Activated naive CD4-positive, alpha-beta T cell (primary cell): ENCODE measurements at places on chromosomes 1 and 21.

- DNase-seq, result peak; percentile 40
Measured at GRCh38 chr1:212608959-212609700, 569 bp downstream of the ATF3 start.

DNA sequence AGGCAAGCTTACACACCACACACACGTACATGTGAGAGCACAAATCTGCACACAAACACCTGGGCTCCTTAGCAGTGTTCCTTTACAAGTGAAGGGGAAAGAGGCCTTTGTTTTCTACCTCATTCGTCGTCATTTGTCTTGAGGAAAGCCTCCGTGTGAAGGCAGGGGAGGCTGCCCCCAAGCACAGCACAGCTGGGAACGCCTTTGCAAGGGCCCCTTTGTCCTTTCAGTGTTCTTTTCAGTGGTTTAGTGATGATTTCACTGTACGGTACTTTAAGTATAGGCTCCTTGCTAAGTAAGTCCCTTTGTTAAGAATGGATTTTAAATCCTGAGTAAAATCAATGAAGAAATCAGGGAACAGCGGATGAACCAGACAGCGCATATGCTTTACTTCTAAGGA, 94.1 kb downstream of the PGBD5 start:
- DNase-seq, result no peak

DNA sequence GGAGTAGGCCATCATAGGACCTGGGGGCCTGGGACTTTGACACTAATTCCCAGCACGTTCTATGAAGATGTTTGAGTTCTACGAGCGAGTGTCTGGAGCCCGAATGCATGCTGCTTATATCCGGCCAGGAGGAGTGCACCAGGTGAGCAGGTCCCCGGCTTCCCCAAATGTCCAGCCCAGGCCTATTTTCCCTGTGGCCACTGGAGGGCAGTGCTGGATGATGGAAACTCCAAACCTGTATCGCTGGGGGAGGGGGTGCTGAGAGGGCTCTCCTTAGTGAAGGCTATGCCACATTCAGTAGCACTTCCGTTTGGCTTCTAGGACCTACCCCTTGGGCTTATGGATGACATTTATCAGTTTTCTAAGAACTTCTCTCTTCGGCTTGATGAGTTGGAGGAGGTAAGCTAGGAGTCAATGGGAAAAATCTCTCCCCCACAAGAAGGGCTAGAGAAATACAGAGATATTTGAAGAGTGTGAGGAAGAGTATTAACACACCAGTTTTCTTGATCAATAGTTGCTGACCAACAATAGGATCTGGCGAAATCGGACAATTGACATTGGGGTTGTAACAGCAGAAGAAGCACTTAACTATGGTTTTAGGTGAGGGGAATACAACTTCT, 5.2 kb upstream of the FCER1G start:
- peak; percentile 60 for DNase-seq

DNA sequence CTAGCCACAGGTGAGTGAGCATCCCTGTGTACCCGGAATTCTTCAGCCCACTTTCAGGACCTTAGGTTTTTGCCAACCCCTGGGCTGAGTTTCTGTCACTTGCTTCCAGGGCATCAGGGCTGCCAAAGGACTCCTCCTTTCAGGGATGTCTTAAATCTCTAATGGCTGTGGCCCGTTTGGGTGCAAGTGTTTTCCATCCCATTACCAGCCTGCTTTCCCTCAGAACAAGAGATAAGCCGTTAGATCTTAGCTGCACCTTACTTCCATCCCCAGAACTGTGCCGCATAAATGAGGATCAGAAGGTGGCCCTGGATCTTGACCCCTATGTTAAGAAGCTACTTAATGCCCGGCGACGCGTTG, 652 bp downstream of the SNAPIN start:
- DNase-seq, result no peak

- no peak for DNase-seq
Measured at GRCh38 chr1:175841738-175842187, 98.4 kb upstream of the TNR start.

- DNase-seq, result no peak
Measured at GRCh38 chr1:19057182-19057779, 100.8 kb upstream of the IFFO2 start.

DNA sequence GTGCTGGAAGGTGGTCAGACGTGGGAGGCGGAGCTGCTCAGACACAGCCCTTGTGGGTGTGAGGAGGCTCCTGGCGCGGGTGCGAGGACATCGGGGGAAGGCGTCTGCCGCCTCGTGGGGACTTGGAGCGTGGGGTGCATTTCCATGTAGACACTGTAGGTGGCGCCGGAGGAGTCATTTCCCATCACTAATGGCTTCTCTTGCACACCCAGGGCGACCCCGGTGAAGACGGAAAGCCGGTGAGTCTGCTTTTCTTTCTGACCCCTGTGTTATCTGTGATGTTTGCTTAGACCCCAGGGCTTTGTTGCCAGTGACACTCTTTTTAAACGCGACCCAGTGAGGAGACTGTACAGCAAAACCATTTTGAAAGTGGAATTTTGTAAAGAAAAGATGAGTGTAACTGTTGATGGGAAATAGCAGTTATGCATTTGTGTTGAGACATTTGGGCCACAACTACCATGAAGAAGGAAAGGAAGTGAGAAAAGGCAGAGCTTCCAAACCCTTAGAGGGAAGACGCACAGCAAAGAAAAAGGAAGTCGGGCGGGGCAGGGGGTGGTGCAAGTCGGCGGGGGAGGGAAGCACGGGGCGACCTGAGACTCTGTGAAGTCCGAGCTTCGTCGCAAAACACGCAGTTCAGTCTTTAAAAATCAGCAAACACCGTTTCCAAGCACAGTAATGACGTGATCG, 64.0 kb downstream of the SLC19A1 start:
- peak; percentile 73 for DNase-seq

DNA sequence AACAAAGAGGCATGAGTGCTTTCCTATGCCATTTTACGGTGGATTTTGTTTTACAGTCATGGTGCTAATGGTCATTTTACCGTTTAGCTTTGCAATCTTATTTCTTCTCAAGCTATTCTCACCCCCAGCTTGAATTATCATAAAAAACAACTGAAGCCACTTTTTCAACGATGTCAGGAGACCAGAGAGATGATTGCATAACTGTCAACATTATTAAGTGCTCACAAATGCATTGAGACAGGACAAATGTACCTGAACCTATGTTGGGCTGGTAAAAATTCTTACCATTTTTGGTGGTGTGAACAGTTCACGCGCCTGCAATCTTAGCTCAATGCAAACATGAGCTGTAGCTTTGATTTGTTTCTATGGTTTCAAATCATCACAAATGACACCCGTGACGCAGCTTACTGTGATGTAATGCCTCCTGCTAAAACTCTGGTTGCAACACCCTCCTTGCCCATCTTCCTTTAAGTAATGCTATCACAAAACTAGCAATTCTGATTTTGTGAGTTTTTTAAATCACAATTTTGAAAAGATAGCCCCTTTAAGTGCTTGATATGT, 104.4 kb downstream of the UCHL5 start:
- no peak for DNase-seq

GRCh38 chr1:200588698-200589097, 31.9 kb downstream of the KIF14 start:
- DNase-seq, result no peak

DNA sequence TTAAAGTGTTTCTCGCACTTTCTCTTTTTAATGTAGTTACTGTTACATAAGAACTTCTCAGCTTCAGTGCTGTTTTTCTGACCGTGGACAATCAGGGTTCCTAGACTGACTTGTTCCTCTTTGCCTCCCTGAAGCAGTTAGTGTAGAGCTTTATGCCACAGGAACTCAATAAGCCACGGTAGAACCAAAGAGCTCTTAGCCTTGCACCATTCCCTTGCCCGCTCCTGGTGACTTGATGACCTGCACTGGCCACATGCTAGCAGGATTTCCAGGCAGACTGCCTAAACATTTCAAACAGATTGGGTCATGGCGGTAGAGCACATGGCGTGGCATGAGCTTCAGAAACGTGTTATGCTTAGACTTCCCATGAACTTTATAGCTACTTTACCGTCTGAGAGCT, 18.8 kb upstream of the FASLG start:
- DNase-seq, result no peak

- DNase-seq, result no peak
Measured at GRCh38 chr21:31675960-31676359, 16.5 kb downstream of the SOD1 start.

- DNase-seq, result no peak
Measured at GRCh38 chr1:221773383-221773782, 31.5 kb upstream of the DUSP10 start.

- no peak for DNase-seq
Measured at GRCh38 chr21:15275615-15276235, 210.9 kb upstream of the NRIP1 start.

GRCh38 chr1:145847827-145848226, 2.4 kb downstream of the NUDT17 start:
- DNase-seq, result no peak

GRCh38 chr1:207762622-207763021, 10.8 kb downstream of the CD46 start:
- DNase-seq, result no peak

- no peak for DNase-seq
Measured at GRCh38 chr1:86018283-86018923, 138.2 kb downstream of the COL24A1 start.

DNA sequence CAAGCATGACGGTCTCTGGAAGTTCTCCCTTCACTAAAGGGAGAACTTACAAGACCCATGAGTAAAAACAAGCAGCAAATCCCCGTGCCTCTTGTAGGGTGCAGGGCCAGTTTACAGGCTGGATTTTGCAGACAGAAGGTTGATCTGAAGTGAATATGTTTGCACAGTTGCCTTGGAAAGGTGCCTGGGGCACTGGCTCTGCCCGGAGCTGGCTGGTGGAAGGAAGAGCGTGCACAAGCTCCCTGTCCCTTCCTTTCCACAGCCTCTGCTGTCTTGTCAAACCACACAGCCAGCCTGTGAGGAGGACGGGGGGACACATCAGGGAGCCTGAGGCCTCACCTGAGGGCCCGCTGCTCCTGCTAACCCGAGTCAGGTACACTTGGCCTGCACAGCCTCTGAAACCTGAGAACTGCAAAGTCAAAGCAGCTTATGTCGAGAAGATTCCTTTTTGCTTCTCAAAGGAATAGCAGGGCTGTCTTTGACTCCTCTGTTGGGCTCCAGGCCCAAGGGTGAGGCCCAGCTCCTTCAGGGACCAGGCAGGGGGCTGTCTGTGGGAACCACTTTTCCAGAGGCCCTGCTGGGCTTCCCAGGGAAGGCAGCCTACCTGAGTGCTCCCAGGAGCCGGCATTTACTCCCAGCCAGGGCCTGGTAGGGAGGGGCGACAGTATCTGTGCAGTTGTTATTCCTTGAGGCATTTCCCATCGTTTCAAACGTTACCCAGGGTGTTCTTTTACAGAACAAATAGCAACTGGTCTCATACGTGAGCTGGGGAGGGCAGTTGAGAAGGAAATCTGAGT, 251.5 kb downstream of the SIPA1L2 start:
- DNase-seq, result no peak

DNA sequence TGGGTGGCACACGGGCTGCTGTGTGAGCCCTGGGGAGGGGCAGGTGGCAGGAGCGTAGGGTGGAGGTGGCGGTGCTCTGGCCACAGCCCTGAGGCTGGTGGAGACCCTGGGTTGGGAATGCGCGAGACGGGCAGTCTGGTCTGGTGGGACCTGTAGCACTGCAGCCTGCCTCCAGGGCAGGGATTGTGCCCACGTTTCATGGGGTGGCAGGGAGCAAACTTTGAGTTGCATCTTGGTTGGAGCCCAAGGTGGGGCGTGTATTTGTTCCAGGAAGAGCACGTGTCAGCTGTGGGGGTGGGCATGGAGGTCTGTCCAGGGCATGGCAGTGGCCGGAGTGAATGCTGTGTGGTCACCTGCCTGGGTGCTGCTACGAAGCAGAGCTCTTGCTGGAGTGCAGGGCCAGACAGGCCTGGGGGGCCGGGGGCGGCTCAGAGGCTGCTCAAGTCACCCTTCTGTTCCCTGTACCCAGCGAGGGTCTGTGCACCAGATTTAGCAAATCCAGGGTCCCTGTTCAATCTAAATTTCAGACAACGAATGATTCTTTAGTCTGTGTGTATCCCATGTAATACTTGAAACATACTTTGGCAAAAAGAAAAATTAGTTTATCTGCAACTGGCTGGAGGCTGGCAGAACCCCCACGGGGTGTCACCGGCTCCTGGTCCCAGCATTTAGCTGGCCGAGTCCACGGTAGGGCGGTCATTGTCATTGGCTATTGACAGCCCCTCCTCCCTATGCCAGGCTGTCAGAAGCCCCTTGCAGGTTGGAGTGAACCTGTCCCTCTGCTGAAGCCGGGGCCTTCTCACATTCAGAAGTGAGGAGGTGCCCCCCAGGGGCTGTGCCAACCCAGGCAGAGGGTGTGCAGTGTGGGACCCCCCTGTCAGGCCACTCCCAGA, 27.3 kb downstream of the KRTAP10-1 start:
- no peak for DNase-seq

GRCh38 chr1:160193091-160193819, 2.9 kb downstream of the CASQ1 start:
- peak; percentile 70 for DNase-seq

DNA sequence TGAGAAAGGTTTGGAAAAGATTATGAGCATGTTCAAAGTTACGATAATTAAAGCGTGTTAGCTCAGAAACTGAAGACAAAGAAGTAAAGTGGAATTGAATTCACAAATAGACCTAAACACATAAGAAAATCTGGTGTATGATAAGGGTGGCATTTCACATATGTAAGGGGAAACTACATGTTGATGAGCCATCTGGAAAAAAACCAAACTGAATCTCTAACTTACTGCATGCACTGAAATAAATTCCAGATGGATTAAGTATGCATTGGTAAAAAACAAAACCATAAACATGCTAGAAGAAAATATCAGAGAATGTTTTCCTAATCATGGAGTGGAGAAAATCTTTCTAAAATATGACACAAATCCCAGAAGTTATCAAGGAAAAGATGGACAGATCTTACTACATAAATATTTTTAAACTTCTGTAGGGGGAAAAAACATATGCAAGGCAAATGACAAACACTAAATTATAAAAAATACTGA, 34.0 kb upstream of the CTPS1 start:
- DNase-seq, result no peak

- DNase-seq, result no peak
Measured at GRCh38 chr1:15736892-15737261, 819 bp downstream of the SLC25A34 start.

DNA sequence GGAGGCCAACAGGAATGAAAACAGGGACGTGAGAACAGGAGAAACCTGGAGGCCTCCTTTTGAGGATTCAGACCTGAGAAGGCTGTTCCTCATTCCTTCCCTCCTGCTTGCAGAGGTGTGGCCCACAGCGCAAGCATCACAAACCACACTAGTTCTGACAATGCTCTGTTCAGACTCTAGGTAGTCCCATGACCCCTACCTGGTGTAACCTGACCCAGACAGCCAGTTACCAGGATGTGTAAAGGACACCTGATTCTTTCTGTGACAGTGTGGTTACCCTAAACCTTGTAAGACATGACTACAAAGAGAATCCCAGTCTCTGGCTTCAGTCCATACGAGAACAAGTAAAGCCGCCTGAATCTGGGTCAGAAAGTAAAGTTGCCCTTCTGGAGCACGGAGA, 3.2 kb downstream of the MECR start:
- DNase-seq, result no peak

DNA sequence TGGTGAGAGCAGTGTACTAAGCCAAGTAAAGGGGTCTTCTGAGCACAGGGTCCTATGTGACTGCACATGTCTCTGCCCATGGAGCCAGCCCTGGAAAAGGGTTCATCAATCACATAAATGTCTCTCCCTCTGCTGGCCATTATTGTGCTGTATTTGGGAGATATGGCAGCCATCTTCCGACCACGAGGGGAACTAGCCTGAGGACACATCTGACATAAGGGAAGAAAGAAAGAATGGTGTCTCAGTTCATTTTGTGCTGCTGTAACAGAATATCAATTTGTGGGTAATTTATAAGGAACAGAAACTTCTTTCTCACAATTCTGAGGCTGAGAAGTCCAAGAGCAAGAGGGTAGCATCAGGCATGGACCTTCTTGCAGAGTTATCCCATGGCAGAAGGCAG, 55.1 kb upstream of the GJA5 start:
- DNase-seq, result no peak
